Thymus (tissue), 14 donors: ENCODE measurements at places on chromosomes 2 and 18. TPM values are rescaled to one million over a fixed set of nuclear protein-coding genes. Genes with fewer than 3 reads are reported as not detected.

DNA sequence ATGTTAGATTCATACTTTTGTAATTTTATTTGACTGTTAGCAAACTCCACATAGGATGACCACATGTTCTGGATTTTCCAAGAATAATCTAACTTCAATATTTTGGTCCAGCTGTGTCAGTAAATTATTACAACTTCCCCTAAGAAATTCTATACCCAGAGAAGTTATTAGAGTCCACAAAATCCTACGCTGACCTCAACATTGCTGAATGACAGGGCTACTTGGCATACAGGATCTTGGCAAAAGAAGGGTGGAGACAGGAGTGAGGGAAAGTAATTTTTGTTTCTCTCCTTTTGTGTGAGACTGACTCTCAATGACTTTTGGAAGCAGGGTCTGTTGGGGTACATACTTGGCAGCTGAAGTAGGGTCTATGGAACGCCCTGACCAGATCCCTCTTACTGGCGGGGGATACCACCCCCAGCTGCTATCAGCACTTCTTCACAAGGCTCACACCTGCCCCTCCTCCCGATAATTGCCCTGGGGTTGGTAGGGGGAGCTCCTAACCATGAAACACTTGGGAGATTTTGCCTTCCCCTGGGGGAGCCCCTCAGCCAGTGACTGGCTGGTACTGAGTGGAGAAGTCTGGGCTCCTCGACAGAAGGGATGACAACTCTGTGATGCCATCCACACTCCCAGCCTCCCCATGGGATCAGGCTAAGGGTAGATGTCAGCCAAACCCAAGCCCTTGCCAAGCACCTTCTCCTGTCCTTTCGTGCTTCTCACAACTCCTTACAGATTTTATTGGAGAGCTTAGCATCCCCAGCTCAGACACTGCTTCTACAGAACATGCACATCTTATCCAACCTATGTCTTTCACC is 110.6 kb upstream of the FHL2 start:
- no peak for DNase-seq

DNA sequence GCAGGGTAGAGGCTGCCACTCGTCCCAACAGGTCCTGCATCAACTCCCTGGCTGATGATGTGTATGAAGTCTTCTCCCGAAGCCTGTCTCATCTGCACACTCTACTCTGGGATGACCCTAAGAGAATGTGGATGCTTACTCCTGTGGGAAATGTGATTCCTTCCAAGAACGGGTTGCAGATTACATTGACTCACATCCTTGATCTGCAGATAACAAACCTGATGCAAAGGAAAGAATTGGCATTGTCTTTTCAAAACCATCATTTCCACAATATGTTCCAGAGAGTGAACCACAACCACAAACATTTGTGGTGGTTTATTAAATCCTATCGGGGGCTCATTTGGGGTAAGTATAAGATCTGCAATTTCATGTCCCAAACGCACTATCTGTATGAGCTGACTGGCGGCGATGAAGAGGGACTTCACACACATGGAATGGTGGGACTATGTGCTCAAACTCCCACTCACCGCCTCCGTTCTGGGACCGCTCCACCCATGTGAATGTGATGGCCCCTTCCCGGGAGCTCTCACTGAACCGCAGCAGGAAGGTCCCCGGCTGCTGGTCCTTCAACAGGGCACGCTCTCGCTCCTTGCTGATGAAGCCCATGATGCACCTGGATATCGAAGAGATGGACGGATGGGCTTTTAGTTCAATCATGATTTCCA is 35.5 kb downstream of the STAT1 start:
- DNase-seq, result no peak

- no peak for DNase-seq
Observed at GRCh38 chr2:72033636-72034035, 114.0 kb downstream of the CYP26B1 start.

DNA sequence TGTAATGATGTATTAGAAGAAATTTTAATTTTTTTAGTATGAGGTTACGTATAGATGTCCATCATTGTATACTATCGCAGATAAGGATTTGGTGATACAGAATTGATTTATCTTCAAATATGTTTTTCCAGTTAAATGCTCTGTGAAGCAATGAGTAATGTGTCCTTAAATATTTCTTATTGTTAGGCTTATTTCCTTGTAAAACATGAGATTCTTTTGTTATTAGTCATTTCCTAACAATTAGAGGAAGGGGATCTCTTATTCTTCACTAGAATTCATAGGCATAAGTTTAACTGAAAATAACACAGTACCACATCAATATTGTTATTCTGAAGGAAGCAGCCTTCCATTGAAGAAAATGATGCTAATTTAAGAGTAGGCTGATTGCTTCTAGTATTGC is 15.5 kb upstream of the OTX1 start:
- no peak for DNase-seq

GRCh38 chr18:79490626-79491041 is 94.9 kb downstream of the NFATC1 start:
- no peak for DNase-seq

GRCh38 chr2:152875701-152876695 is 157.6 kb downstream of the ARL6IP6 start:
- no peak for DNase-seq

GRCh38 chr18:11368020-11368419 is 218.7 kb upstream of the PIEZO2 start:
- DNase-seq, result no peak

GRCh38 chr2:120543899-120544298 is 191.8 kb upstream of the GLI2 start:
- DNase-seq, result no peak

DNA sequence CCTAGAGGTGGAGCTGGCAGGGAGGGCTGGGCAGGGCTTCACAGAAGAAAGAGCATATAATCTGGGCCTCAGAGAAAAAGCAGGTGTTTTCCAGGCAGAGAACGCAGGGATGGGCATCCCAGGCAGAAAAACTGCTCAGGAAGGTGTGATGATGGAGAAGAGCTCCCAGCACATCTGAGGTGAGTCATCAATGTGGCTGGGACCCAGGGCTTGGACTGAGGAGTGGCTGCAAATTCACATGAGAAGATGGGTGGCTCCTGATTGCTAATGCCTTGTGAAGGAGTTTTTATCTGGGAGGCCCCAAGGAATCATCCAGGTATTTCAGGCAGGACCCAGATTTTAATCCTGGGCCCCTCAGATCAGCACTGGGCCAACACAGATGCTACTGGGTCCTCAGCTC is 10.2 kb downstream of the IL1F10 start:
- no peak for DNase-seq

DNA sequence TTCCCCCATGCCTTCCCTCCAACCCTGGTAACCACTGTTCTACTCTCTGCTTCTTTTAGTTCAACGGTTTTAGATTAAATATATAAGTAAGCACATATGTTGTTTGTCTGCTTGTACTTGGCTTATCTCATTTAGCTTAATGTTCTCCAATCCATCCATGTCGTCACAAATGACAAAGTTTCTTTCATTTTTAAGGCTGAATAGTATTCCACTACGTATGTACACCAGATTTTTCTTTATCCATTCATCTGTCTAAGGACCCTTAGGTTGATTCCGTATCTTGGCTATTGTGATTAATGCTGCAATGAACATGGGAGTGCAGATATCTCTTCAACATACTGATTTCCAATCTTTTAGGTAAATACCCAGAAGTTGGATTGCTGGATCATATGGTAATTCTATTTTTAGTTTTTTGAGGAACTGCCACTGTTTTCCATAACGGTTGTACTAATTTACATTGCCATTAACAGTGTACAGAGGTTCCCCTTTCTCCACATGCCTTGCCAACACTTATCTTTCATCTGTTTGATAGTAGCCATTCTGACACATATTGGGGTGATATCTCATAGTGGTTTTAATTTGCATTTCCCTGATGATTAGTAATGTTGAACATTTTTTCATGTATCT is 8.1 kb downstream of the ASB3 start:
- DNase-seq, result no peak

DNA sequence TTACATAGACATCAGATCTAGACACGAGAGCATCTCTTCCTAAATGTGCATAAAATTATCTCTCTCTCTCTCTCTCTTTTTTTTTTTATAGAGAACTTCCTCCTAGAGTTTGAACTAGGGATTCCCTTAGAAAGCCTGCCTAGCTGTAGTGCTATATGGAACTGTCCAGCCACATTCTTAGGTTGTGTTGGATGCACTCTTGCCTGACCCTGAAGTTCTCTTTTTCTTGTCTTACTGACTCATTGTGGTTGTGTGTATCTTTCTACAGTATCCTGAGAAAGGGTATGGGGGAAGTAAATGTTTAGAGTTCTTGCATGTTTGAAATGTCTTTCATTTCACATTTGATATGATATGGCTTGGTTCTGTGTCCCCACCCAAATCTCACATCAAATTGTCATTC is 368.2 kb downstream of the CDH2 start:
- DNase-seq, result no peak

- no peak for DNase-seq
Observed at GRCh38 chr2:213068676-213069359, 82.6 kb downstream of the IKZF2 start.

DNA sequence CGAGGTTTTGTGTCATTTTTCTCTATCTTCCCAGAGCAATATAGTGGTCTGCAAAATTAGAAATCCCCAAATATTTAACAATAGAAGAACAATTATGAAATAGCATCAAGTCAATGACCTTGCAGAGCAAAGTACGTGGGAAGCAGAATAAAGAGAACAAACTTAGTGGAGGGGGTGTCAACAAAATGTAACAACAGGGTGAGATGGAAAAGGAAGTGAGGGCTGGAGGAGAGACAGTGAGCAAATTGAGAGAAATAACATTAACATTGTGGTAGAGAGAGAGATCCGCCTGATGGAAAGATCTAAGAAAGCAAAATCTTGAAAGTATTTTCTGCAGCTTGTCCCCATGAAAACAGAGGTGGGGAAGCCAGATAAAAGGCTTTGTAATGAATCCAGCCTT is 23.4 kb downstream of the ARHGAP15 start:
- no peak for DNase-seq

GRCh38 chr2:70463997-70464396 is 89.6 kb downstream of the TGFA start:
- no peak for DNase-seq

GRCh38 chr2:238793306-238793705 is 54.6 kb upstream of the TWIST2 start:
- no peak for DNase-seq

DNA sequence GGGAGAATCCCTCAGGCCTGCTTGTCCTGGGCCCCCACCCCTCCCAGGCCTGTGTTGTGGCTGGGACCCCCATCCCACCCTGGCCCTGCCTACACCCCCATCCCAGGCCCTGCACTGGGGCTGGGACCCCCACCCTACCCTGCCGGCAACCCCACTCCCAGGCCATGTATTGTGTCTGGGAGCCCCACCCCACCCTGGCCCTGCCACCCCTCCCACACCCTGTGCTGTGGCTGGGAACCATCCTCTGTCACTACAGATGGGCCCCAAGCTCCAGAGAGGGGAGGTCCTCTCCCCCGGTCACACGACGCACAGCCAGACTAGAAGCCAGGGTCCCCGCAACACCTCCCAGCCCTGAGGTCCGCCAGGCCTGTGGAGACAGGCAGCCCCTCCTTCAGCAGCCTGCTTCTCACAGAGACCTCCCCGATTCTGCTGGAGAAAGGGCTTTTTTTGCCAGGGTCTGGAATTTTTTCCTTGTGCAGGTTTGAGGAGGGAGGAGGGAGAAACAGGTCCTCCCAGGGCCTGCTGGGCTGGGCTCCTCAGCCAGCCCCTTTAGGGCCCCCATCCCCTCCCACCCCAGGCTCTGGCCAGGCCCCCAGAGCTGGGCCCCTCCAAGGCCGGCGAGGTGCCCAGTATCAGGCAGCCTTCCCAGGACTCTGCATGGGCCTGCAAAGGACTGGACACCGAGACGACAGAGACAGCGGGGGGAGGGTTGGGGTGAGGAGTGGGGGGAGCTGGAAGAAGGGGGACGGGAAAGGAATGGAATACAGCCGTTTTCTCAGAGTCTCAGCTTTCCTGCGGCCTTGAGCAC is 28.0 kb downstream of the KIF1A start:
- no peak for DNase-seq

GRCh38 chr2:127638361-127639110 is 7.4 kb upstream of the GPR17 start:
- no peak for DNase-seq

- DNase-seq, result no peak
Observed at GRCh38 chr2:138707392-138708074, 72.7 kb downstream of the NXPH2 start.

- DNase-seq, result no peak
Observed at GRCh38 chr2:157835425-157835824, 40.7 kb downstream of the ACVR1 start.

- no peak for DNase-seq
Observed at GRCh38 chr2:179260224-179260623, 4.4 kb downstream of the SESTD1 start.

- DNase-seq, result no peak
Observed at GRCh38 chr2:105906481-105906880, 161.8 kb downstream of the NCK2 start.

GRCh38 chr18:50614838-50615237 is 55.0 kb downstream of the MAPK4 start:
- no peak for DNase-seq

DNA sequence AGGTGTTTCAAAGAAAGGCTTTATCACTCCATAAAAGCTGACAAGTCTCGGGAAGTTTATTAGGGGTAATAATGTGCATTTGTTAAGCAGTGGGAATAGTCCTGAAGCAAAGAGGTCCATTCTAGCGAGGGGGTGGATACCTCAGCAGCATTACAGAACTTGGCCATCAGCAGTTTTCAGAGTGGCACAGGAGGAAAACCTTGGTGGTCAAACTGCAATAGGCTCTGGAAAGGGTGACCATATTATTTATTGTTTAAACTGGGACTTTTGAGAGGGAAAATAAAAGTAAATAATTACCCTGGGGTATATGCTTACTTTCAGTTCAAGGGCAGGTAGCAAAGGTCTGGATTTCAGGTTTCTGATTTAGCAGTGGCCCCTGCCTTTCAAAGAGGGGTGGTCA is 115.5 kb upstream of the KLHL14 start:
- no peak for DNase-seq

GRCh38 chr2:107132070-107132469 is 246.1 kb upstream of the ST6GAL2 start:
- no peak for DNase-seq

The SMYD5 gene
- total RNA-seq, result 11.5 TPM

The PXDN gene
- 6.4 TPM for total RNA-seq

The MAP3K20 gene
- total RNA-seq, result 11.2 TPM

The SLC5A7 gene
- total RNA-seq, result 0.05 TPM

The GLB1L gene
- 4.2 TPM for total RNA-seq

The CPO gene
- total RNA-seq, result 0.19 TPM

The CDKL4 gene
- 0.99 TPM for total RNA-seq

The SIX2 gene
- 0.90 TPM for total RNA-seq

The EFR3B gene
- total RNA-seq, result 0.33 TPM

The TRIM43 gene
- total RNA-seq, result 0.66 TPM

The COL6A3 gene
- total RNA-seq, result 28.8 TPM

The ZEB2 gene
- 15.3 TPM for total RNA-seq

The NPHP1 gene
- total RNA-seq, result 1.7 TPM

The ARHGAP28 gene
- 4.7 TPM for total RNA-seq

The CD8B2 gene
- total RNA-seq, result 22.1 TPM
